Stimulated activated CD8-positive, alpha-beta memory T cell treated with anti-CD3 and anti-CD28 coated beads, Interleukin-2, amount 100 ng/mL, for 48 hours (primary cell): ENCODE measurements at places on chromosomes 6 and 20.

GRCh38 chr6:158381214-158381613 lies 68.9 kb downstream of the TULP4 start:
- no peak for DNase-seq

DNA sequence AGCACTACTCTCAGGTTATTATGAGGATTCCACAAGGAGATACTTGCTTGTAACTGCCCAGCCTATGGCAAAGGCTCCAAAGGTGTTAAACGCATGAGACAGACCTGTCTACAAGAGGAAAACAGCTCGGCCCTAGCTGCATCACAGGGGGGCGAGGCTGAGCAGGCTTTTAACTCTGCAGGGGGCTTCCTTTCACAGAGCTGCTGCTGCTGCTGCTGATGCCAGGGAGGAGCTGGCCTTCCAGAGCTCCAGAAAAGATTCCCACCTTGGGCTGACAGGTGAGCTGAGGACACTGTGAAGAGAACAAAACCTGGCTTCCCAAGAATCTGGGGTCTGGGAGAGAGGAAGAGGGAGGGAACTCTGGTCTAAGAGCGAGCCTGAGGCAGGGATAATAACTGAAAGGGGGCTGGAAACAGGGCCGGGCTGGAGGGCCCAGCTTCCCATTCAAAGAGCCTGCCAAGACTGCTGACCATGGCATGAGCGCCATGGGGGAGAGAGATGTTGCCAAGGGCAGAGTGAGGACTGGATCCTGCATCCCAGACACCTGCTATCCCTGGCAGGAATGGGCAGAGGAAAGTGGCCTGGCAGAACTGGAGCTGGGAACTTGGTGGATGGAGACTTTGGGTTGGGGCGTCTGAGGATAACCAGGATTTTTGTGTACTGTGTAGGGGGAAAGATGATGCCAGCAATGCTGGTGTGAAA lies 211.1 kb upstream of the LRFN2 start:
- DNase-seq = no peak

GRCh38 chr6:16719488-16719887 lies 41.8 kb downstream of the ATXN1 start:
- no peak for DNase-seq

DNA sequence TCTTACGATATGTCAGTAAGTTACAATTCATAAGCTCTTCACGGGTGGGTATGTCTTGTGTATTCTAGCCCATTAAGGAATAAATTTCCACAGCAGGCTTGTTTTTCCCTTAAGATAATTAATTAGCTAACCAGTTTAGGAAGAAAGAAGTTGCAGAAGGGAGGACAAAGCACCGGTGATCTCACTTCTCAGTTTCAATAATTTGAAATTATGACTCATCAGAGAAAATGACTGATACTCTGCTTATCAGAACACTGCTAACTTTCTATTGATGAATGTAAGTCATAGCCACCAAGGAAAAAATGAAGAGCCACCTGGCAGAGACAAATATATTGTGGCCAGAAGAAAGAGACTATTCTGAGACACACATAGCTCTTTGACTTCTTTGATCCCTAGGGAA lies 35.0 kb upstream of the ENTPD6 start:
- no peak for DNase-seq

DNA sequence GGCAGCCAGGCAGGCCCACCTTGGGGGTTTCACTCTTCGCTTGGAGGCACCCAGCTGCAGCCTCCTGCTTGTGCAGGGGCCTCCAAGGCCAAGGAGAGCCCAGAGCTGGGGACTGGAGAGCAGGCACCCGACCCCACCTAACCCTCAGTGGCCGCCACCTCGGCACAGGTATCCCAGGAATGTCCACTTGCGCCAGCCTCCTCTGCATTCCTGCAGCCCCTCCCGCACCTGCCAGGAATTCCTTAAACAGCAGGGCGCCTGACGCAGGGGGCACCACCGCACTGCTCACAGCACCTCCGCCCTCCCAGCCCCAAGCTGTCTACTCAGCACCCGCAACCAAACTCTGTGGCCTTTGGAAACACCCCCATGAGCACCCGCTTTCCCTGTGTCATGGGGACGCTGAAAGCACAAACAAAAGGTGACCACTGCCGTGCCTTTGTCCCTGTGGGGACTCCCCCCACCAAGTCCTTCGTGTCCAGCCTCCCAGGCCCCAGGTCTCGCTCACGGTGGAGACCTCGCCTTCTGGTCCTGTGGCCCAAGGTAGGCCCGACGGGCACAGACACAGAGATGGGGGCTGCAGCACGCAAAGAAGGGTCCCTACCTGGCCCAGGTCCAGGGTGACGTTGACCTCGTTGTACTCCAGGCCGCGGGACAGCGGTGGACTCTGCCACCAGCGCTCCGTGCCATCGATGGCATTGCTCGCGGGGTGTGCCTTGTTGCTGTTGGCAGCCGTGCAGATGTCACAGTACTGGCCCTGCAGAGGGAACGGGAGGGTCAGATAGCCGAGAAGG lies 5.1 kb downstream of the LAMA5 start:
- DNase-seq = no peak
